Left renal pelvis (tissue), 4 donors: ENCODE measurements at places on chromosomes 11 and 22.
A peak's percentile ranks its signal among the peaks of the same experiment; 100 is the strongest.

GRCh38 chr11:126104420-126104819, 41.8 kb upstream of the CDON start:
- no peak for DNase-seq

DNA sequence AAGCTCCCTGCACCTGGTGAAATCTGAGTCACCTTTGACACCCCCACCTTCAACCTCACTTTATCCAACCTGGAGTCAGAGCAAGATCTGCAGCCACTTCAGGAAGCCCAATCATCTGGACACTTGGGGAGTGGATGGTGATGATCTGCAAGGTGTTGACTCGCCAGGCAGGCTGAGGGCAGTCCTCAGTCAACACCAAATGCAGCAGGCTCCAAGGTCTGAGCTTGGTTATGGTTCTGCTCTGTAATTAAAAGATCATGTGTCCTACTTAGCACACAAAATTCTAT, 446.9 kb downstream of the BRD1 start:
- DNase-seq: no peak

DNA sequence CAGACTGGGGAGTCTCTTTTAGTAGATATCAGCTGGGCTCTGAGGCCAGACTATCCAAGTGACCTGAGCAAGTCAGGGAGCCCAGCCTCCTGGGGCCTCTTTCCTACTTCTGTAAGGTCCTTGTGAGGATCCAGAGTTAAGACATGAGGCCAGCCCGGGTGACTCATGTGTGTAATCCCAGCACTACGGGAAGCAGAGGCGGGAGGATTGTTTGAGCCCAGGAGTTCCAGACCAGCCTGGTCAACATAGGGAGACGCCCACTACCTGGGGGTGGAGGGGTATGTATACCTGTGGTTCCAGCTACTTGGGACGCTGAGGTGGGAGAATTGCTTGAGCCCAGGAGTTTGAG, 36.9 kb upstream of the POLA2 start:
- no peak for DNase-seq

- DNase-seq: no peak
These were observed 3.8 kb downstream of the EML3 start for GRCh38 chr11:62608776-62609175.

- DNase-seq: no peak
These were observed 85.9 kb downstream of the MICAL3 start for GRCh38 chr22:17938484-17938924.

DNA sequence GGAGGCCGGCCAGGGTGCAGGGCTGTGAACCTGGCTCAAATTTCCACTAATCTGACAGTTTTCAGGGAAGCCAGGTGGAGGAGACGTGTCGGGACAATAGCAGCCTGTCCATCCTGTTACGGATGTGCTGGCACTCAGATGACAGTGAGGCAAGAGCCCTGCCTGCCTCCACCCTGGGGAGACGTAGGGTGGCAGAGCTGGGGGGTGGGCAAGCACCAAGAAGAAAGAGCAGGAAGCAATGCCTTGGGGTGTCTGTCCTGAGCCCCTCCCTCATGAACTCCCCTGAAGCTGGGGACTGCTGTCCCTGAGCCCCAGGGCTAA, 10.0 kb upstream of the TRIM29 start:
- DNase-seq: no peak

GRCh38 chr11:124762105-124762623, at the start of gene ESAM:
TSS of gene ESAM (minus strand) at chr11:124762290. CDS start at chr11:124762154, 136 bp downstream.
- no peak for DNase-seq

- DNase-seq: no peak
These were observed 357.2 kb downstream of the OPCML start for GRCh38 chr11:133175103-133175502.

DNA sequence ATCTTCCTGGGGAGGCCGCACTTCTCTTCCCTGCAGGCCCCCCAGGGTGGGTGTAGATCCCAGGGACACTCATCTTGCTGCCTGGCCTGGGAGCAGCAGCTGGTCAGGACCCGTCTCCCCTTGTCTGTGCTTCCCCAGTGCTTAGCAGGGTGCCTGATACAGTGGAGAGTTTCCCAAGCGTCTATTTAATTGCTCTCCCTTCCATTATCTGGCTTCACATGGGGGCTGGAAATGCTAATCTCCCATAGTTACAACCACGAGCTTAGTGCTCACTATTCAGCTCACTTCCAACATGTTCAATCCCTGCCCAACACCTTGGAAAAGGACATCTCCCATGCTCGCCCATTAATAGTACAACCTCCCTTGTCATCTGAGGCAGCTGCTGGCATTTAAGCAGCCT, 100.5 kb downstream of the DSCAML1 start:
- no peak for DNase-seq

- DNase-seq: no peak
These were observed 20.7 kb downstream of the SUSD2 start for GRCh38 chr22:24201681-24202614.

DNA sequence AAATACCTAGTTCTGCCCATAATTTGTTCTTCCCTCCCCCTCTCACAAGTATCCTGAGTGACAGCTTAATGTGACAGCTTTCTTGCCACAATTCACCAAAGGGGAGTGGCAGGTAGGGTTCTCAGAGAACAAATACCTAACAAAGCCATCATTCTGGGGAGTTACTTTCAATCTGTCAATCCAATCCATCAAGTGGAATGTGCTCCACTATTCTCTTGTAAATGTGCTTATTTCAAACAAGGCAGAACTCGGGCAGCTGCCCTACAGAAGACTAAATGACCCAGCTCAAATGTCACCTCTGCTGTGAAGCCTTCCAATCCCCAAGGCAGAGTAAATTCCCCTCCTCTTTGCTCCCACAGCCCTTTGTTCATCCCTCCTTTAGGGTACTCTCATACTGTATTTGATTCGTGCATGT, 27.8 kb downstream of the LGR4 start:
- DNase-seq: no peak

DNA sequence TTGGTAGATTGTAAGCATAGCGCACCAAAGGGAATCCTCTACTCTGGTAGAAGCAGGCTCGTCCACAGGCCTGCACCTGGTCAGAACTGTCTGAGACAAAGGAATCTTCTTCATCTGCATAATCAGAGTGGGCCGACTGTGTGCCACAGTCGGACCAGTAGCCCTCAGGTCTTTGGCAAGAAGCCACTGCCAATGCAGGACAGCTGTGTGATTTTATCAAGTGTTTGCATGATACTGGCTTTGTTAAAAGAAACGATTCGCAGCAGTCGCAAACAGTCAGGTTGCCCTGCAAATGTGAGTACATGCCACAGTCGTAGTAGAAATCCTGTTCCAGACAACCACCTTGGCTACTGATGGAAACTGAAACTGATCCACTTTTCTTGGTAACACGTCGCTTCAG, 4.9 kb upstream of the CCDC34 start:
- DNase-seq: no peak

GRCh38 chr22:32858957-32859356, 57.5 kb downstream of the TIMP3 start:
- no peak for DNase-seq

DNA sequence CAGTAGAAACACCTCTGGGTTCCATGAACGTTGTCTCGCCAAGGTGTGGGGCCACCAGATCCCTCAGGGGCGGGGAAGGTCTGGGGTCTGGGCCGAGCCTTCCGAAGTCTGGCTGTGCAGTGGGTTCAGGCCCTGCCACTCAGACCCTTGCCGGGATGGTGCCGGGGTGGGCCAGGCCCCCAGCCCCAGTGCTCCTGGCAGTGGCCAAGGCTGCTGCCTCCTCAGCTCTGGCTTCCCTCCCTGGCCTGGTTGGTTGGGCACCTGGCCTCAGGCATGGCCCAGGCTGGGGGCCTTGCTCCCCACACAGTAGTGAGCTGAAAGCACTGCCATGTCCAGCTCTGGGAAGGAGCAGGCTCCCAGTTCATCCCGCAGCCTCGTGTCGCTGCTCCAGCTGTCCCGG, 48.2 kb upstream of the PPARA start:
- DNase-seq: no peak

- no peak for DNase-seq
These were observed 4.3 kb downstream of the CADM1 start for GRCh38 chr11:115499891-115500290.

GRCh38 chr11:64503186-64503753, 87.8 kb upstream of the SLC22A12 start:
- no peak for DNase-seq

DNA sequence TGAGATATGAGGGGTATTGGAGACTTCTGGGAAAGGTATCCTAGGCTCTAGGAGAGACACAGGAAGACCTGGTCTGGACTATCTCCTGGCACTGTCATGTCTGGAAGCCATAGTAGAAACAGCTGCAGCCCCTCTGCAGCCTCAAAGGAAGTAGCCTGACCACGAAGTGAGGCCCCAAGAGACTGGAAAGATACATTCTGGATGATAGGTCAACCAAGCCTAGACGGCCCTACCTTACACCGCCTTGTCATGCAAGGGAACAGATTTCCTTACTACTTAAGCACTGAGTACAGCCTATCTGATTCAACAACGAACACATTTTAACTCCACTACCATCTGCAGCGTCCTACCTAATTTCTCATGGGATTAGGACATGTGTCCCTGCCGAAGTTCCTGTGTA, 31.1 kb downstream of the UQCR10 start:
- no peak for DNase-seq

DNA sequence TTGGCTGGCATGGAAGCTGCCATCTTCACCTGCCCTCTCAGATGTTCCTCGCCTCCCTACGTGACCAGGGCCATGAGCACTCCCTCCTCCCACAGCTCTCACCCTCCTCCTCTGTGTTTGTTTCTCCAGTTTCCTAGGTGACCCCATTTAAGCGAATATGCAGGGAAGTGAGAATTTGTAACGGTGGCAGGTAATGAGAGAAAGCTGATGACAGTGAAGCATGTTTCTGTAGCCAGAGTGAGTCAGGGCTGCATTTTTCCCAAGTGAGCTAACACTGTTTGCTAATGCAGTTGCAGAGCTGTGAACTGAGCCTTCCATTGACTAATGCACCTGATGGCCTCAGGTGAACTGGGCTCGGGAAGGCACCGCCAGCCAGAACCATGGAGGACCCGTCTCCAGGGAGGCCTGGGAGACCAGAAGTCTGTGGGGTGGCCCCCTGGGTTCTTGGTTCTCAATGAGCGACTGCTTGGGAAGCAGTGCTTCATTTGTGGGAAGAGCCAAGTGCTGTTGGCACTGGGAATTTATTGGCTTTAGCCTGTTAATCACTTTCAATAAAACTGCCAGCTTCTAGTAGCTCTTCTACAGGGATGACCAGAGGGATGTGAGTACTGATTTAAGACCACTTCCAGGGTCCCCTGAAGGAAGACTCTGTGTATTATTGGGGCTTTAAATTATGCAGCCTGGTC, 64.5 kb downstream of the BARX2 start:
- no peak for DNase-seq

DNA sequence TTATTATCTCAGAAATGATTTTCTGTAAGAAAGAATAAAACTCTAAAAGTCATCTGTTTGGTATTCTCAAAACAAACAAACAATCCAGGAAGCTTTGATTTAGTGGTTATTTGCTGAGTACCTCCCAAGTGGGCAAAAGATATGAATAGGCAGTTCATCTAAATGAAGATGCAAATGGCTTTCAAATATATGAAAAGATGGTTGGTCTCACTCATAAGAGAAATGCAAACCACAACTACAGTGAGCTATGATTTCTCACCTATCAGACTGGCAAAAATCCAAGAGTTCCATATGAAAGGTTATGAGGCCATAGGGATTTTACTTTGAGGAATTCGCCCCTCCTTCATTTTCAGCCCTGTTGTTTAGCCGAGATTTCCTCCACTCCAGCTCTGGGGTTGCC, 11.3 kb upstream of the P2RY2 start:
- DNase-seq: no peak

DNA sequence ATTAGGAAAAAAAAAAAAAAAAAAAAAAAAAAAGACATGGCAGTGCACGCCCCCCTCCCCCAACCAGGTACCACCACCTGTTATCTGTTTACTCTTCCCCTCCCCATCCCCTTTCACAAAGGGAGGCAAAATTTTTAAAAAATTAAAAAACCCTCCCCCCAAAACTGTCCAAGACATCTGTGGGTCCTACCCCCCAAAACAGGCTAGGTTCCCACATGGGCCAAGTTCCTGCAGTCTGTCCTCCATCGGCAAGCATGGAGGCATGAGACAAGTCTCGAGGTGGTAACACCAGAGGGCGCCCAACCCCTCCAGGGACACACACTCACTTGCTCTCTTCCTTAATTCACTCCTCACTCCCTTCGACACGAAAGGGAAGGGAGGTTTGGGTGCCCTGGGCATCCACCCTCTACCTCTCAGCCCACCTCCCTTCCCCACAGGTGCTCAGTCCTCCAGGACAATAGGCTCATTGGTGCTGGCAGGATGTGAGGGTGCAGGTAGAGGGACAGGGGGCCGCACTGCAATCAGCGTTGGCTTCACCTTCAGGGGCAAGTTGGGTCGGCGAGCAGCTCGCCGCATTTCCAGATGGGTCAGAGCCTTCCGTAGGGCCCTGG, 2.2 kb upstream of the TUT1 start:
- no peak for DNase-seq

DNA sequence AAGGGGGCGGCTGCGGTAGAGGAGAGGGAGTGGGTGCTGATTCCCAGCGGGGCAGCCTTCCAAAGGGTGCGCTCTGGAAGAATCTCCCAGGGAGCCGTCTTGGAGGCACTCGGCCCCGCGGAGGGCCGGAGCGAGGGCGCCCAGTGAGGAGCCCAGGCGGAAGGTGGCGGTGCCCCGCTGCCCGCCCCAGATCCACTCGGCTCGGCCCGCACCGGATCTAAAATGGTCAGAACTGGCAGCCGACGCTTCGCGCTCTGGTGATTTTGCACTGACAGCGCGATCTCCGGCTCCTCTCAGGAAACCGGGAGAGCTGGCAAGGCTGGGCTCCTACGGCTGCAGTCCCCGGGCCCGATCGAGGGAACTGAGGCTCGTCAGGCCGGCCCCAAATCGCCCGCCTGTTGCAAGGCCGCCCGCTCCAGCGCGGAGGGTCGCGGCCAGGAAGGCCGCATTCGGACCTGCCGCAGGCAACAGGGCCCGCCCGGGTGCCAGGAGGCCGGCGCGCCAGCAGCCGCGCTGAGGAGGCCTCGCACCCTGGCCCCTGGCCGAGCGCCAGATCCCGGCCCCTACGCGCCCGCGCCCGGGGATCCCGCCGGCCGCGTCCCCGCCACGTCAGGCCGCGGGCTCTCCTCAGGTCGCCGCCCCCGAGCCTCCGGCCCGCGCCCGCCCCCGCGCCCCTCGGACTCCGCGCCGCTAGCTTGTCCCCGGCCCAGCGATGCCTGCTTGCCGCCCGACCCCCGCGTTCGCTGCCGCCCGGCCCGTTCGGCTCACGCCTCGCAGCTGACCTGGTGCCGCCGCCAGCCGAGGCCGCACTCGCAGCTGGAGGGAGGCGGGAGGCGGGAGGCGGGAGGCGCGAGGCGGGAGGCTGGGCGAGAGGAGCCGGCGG, at the start of gene KLHL22:
Gene KLHL22, minus strand, starts transcription at position 818 of the 883 bp plus-strand sequence. CDS start 6,584 bp downstream, outside the sequence.
- DNase-seq: peak; percentile 10

DNA sequence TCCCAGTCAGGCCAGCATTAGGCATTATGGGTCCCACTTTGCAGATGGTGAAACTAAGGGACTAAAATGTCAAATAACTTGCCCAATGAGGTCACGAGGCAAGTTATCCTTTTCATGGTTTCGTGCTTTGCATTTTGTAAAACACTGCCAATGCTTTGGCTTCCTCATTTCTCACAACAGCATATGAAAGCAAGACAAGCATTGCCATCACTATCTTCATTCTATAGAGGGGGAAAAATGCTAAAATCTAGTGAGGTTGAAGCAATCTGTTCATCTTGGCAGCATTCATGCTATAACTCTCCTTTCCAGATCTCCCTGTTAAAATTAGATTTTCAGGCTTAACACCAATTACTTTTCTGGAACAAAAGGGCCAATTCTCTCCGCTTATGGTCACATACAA, 14.8 kb downstream of the FAM181B start:
- no peak for DNase-seq
